ENCODE measurements at places on chromosomes 5 and 9.

DNA sequence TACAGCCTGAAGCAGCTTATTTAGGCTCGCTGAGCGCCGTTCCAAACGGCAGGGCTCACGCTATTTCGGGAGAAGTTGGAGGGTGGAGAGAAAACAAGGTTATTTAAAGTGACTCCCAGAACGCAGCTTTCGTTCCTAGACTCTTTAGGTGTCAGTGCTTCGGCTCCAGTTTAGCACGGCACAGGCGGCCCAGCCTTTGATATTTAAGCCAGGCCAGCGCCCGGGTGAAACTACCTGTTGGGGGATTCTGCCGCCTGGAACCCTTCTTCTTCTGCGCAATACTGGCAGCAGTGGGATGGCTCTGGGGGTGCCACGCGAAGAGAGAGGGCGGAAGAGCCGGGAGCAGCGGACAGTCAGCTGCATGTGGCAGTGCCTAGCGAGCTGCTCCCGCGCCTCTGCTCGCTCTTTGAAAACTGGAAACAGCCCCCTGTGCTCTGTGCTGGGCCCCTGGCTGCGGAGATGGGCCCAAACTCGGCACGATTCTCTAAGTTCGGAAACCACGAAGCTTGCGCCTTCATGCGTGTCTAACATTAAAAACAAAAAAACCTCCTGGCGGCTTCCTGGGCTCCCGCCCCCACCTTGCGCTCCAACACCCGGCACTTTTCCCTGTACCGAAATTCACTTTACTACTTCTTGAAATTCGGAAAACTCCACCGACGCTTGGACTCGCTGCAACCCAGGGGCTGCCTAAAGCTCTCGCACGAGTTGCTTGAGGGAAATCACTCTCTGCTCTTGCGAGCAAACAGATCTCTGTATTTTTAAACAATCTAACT lies 34.6 kb upstream of the NFIB start:
- DNase-seq, result no peak

- no peak for DNase-seq
Observed at GRCh38 chr5:156396063-156396829, 69.3 kb downstream of the SGCD start.

GRCh38 chr5:148973455-148973854 lies 89.4 kb downstream of the SH3TC2 start:
- no peak for DNase-seq

DNA sequence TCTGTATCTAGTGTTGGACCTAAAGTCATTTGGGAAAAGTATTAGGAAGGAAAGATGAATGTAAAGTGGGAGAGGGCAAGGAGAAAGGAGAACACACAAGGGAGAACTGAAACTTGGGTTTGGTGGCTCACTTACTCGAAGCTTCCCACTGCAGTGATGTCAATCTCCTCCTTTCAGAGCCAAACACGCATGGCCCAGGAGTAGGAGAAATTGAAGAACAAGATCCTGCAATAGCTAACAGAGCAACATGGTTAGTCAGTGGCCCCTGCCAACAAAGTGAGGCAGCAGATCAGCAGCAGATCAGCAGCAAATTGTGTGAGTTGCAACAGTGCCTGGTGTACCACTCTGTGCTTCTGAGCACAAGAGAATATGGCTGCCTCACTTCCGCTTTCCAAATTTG lies 366.4 kb downstream of the PSAT1 start:
- no peak for DNase-seq

DNA sequence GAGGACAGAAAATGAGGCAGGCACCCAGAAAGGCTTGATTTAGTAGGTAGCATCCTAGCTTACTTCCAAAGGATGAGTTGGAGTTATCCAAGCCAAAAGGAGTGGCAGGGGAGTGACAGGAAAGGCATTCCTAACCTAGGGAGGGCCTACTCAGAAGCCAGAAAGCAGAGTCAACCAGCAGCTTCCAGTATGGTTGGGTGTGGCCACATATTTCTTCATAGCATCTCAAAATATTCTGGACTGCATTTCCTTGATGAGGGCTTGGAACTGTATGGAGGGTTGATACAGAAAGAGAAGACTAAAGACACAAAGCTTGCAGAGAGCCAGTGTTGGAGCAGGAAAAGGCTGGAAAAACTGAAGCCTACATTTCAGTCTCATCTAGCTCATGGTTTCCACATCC lies 656.8 kb upstream of the DMAC1 start:
- DNase-seq, result no peak

- no peak for DNase-seq
Observed at GRCh38 chr5:31172881-31173280, 20.6 kb upstream of the CDH6 start.

DNA sequence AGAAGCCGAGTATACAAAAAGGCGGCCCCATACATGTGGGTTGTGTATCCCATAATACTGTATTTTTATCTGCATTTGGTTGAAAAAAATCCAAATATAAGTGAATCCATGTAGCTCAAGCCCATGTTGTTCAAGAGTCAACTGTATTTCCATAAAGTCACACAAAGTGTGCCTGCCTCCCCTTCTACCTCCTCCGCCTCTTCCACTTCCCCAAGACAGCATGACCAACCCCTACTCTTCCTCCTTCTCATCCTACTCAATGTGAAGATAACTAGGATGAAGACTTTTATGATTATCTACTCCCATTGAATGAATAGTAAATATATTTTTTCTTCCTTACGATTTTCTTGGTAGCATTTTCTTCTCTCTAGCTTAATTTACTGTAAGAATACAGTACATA lies 92.7 kb downstream of the RFX3 start:
- no peak for DNase-seq

GRCh38 chr5:173165177-173166016 lies 21.1 kb downstream of the BNIP1 start:
- no peak for DNase-seq

DNA sequence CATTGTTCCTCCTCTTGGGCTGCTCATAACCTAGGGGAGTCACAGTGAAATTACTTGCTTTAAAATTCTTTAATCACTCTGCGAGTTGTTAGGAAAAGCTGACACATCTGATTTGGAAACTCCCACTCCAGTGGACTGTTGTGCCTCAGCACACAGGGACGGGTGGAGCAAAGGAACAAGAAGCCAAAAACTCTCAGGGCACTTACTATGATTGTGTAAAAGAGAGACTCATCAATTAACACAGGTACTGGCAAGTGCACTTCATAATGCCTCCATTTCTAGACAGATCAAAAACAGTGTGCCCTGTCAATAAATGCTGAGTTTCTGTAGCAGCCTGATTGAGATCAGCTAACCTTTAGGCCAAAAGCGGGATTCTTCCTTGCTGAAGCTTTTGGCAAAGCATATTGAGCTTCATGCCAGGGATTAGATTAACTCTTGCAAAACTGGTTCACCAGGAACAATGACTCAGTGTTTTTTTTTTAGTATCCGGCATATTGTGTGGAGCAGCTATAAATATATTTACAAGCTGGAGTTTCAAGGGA lies 55.9 kb downstream of the TMC1 start:
- DNase-seq, result no peak

GRCh38 chr9:86721226-86721781 lies 226.0 kb downstream of the GAS1 start:
- DNase-seq, result no peak

- no peak for DNase-seq
Observed at GRCh38 chr5:14171621-14172020, 28.5 kb downstream of the TRIO start.

GRCh38 chr9:133604856-133605255 lies 4.3 kb downstream of the FAM163B start:
- no peak for DNase-seq

DNA sequence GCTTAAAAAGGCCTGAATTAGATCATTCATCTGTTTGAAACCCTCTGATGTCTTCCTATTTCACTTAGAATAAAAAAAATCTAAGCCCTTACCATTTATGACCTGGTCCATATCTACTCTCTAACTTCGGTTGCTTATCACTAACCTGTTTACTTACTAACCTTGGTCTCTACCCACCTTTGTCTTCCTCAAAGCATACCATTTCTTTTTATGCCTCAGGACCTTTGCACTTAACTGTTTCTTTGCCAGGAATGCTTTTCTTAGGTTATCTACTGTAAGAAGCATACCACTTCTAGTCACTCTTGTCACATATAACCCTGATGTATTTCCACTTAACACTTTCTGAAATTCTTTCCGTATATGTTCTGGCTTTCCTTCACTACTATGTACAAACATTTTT lies 67.0 kb downstream of the UHRF2 start:
- no peak for DNase-seq

GRCh38 chr5:82525626-82526025 lies 247.5 kb upstream of the RPS23 start:
- no peak for DNase-seq

- no peak for DNase-seq
Observed at GRCh38 chr5:42423285-42424165, at the start of gene GHR. GHR (plus strand) TSS chr5:42423439; CDS start chr5:42565875, 142,436 bp downstream.

DNA sequence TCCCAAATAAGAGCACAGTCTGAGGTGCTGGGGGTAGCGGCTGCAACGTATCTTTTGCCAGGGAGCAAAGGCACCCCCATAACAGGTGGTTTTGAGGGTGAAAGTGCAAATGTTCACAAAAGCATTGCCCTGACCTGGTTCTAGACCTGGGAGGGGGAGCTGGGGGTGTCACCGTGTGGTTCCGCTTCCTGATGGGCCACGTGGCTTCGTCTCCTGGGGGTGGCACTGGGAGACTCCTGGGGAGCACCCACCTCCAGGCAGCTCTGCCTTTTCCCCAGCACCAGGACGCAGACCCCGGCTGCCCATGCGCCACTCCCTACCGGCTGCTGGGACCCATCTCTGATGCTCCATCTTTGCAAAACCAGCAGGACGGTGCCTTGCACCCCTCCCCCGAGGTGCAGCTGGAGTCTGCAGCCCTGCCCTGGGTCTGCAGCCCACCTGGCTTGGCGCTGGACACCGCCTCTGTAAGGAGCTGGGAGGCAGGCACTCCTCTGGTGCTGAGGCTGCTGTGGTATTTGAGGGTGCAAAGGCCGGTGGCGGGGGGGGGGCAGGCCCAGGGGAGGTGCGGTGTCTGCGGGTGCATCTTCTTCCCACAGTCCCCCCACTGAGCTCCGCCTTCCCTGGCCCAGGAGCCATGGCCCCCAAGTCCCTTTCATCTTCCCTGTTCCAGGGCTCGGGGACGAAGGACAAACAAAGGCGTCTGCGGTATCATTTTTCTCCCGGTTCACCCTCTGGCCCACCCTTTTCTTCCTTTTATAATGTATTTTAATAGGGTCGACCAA lies 29.8 kb upstream of the RXRA start:
- DNase-seq, result no peak

DNA sequence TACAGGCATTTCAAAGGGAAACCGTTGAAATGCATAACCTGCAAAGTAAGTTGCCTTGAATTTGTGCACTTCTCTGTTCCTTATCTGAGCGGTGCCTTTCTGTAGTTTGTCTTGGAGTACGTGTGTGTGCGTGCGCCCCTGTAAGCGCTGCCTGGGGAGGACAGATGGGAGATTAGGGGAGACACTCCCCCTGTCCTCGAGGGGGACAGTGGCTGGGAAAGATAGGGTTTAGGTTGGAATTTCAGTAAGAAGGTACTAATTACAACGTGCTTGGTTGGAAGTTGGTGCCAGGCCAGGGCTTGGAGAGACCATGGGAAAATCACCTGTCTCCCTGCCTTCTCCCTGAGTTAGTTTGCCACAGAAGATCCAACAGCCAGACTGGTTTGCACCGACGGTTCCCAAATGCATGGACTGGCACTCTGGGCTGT lies 73.2 kb downstream of the PIK3R1 start:
- no peak for DNase-seq

DNA sequence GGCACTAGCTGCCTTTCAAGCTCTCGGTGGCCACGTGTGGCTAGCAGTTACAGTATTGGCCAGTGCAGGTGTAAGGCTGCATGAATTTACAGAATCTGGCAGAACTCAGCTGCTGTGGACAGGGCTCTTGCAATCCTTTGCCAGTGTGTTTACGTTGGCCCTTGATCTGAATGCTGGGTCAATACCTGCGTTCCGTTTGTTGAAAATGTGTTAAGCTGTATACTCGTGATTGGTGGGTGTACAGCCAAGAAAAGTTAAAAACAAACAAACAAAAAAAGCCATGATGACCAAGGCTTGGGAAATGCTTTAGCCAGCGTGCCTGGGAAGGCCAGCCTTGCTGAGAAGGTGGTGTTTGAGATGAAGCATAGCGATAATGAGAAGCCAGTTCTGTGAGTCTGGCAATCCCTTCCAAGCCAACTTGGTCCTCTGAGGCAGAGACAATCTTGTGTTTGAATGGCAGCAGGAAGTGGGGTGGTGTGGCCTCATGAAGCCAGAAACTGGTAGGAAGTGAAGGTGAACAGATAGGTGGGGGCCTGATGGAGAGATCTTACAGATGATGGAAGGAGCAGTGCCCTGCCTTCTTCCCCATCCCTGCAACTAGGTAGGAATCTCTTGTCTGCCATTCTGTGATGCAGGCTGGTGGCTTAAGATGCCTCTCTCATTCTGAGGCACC lies 820 bp upstream of the CFAP90 start:
- no peak for DNase-seq

GRCh38 chr9:120481248-120481647 lies 98.7 kb downstream of the CDK5RAP2 start:
- no peak for DNase-seq

DNA sequence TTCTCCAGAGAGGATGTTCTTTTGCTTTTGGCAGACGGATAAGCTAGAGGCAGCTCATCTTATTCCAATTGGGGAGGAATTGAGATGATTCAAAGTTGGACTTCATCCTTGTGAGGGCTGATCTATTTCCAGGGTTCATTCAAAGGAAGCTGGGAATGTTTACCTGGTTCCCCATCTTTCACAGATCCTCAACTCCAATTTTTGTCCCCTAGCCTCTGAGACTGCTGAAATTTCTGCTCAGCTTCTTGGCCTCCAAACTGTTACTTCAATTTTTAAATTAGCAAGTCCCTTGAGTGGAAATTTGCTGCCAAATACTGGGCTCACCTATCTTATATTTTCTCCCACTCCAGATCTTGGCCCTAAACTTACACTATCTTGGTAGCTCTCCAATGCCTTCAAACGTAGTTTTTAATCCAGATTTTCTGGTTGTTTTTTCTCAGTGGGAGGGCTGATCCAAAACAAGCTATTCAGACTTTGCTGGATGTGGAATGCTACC lies 93.9 kb upstream of the NEK6 start:
- no peak for DNase-seq

GRCh38 chr5:27491047-27491446 lies 452.7 kb upstream of the CDH9 start:
- no peak for DNase-seq

DNA sequence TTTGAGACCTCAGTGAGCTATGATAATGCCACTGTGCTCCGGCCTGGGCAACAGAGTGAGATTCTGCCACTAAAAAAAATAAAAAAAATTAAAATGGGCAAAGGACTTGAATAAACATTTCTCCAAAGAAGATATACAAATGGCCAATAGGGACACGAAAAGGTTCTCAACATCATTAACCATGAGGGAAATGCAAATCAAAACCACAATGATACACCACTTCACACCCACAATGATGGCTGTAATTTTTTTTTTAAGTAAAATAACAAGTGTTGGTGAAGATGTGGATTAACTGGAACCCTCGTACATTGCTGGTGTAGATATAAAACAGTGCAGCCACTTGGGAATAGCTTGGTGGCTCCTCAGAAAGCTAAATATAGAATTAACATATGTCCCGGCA lies 68.0 kb downstream of the SIL1 start:
- DNase-seq, result no peak

GRCh38 chr9:77402286-77402685 lies 225.0 kb downstream of the VPS13A start:
- no peak for DNase-seq

- no peak for DNase-seq
Observed at GRCh38 chr5:38660194-38660668, 103.8 kb upstream of the LIFR start.

Measured in CD4-positive, alpha-beta T cell treated with Interleukin-4 for 4 hours (primary cell).